Bone marrow (tissue), 2 donors: ENCODE measurements at places on chromosomes 5 and 9.

- DNase-seq = no peak
These were observed 69.8 kb downstream of the UBE2QL1 start for GRCh38 chr5:6518298-6519057.

- DNase-seq = no peak
These were observed 151.4 kb downstream of the LPAR1 start for GRCh38 chr9:110886832-110887231.

GRCh38 chr9:21684231-21684630, 118.2 kb upstream of the MTAP start:
- DNase-seq = no peak

- DNase-seq = no peak
These were observed 19.3 kb downstream of the SLC6A7 start for GRCh38 chr5:150209099-150209635.

DNA sequence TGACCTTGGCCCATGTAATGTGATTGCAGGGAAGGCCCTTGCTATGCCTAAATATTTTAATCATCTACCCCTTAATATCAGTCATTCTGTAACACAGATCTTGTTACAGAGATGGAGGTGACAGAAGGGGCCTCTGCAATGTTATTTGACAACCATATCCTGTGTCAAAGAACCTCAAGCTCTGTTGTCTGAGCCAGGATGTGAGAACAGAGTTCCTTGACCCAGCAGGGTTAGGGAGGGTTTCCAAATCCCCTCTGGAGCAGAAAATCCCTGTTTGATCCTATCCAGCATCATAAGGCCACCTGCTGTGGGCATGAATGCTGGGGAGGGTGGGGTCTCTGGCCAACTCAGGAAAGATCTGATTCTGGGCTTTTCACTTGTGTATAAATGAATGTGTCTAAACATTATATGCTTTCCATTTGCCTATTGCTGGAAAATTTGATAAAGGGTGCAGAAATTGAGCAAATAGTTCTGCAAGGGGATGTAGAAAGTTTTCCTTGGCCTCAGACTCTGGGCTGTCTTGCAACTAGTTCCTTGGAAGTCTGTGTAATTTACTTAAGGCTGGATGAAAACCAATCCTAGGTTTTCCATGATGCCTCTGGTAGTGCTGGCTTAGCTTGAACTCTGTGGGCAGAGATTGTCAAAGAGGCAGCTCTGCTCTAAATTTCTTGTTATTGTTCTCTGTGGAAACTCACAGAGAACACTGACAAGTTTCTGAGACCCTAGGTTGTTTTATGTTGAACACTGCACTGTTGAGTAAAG, 71.0 kb downstream of the PGM5 start:
- no peak for DNase-seq

DNA sequence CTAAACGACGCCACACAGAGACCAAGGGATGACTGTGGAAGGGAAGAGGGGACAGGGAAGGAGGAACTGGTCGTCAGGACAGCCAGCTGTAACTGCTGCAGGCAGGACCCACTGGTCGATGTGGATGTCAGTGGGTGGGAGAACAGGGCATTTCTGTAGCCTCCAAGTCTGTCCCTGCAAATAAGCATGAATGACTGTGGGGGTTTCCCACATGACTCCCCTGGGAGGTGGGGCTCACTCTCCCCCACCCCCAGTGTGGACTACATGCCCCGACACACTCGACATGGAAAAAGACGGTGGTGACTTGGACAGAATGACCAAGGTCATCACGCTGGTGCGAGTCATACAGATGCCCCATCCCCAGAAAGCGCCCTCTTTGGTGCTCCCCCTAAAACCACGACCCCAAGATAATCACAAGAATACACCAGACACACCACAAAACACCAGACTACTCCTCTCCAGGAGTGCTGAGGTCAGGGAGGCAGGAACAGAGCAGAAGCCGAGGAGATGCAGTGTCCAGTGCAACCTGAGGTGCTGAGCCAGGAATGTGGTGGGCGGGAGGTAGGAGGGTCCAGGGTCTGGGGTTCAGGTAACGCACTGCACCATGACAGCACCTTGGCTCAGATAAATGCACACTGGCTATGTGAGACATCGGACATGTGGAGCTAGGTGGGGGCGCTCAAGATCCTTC, 64.9 kb downstream of the SECISBP2 start:
- DNase-seq = no peak

DNA sequence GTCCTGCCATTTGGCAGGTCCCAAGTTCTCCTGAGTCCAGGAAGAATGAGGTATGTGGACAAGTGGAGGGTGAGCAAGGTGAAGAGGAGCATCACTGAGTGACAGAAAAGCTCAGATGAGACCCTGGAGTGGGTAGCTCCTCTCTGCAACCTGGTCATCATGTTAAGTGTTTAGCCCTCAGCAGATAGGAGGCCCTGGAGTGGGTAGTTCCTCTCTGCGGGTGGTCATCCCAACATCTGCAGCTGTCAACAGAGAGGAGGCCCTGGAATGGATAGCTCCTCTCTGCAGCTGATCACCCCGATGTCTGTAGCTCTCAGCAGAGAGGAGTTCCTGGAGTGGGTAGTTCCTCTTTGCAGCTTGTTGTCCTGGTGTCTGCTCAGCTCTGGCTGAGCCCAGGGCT, 48.4 kb downstream of the NDUFAF2 start:
- DNase-seq = no peak

GRCh38 chr5:141483902-141484301, 928 bp upstream of the PCDHGC4 start:
- no peak for DNase-seq

- no peak for DNase-seq
These were observed 50.9 kb downstream of the VCAN start for GRCh38 chr5:83522446-83522845.

DNA sequence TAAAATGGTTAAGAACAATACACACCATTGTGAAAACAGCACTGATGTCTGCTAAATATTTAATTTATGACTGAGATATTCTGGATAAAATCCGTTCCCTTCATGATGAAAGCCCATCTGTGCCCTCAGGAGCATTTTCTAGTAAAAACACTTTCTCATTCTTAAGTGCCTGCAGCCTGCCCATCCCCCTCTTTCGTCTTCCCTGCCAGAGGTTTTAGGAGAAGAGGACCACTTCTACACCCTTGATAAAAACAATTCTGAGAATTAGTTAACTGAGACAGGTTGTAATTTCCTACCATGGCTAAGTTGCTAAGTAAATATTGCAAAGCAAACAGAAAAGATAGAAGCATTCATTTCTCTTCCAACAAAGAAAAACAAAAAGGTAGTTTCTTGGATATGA, 272.6 kb downstream of the ATPSCKMT start:
- no peak for DNase-seq

- DNase-seq = no peak
These were observed 34.8 kb downstream of the ZNF462 start for GRCh38 chr9:106897751-106898150.

DNA sequence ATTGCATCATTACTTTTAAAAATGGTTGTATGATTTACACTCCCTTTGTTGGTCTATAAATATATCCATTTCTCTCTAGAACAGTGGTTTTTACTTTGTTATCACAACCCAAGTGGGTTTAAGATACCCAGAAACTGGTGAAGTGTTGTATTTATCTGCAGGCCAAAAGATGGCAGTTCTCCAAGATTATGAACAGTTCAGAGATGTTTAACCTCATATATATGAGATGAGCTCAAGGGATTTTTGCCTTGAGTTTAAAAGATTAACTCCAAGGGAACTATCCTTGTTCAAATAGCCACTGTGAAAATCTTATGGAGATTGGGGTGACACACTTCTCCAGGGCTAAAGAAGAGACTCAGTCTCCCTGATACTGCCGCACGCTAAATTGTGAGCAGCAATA, 572.6 kb downstream of the TLE4 start:
- DNase-seq = no peak

GRCh38 chr9:87644659-87645058, 81.3 kb upstream of the CTSL start:
- DNase-seq = no peak

- DNase-seq = no peak
These were observed 292.9 kb upstream of the PUM3 start for GRCh38 chr9:3136686-3137346.

GRCh38 chr9:124266826-124267201, 9.1 kb downstream of the NEK6 start:
- DNase-seq = no peak

GRCh38 chr5:66860199-66860975, 264.2 kb downstream of the MAST4 start:
- DNase-seq = no peak

DNA sequence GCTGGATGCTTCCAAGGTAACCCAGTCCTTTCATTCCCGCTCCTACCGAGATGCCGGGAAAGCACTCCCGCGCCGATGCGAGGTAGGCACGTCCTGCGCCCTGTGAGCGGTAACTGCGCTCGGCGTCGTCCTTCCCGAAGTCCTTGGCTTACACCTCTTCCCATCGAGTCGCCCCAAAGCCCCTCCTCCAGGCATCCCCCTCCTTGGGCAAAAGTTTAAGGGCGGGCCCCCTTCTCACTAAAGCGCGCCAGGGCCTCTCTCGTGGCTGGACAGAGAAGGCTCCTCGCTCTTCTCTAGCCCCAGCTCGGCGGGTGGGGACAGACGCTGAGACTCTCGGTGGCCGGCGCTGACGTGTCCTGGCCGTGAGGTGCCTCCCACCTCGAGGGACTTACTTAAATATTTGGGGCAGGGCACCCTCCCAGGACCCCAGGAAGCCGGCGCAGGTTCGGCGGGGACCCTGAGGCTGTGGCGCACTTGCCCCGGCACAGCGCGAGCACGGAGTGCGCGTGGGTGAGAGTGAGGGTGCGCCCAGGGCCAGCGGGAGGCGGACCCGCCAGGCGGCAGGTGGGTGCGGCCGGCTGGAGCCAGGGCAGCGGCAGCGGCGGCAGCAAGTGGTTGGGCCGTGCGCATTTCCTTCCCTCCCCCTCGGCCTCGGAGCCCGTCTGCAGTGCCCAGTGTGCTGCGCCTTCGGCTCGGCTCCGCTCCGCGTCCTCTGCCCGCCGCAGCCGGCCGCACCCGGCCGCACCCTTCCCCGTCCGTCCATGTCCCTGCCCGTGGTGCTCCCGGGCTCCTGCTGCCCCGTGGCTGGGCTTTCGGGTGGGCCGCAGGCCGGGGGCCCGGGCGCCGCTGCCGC, at the start of gene ENTREP1:
Gene ENTREP1, plus strand, starts transcription at position 667 of the 853 bp plus-strand sequence. Its CDS starts 95 bp downstream, at position 762.
- DNase-seq = no peak

GRCh38 chr9:76655121-76655541, 109.1 kb upstream of the PCA3 start:
- no peak for DNase-seq

GRCh38 chr5:86838083-86838482, 220.3 kb downstream of the COX7C start:
- DNase-seq = no peak

GRCh38 chr9:91282292-91282691, 79.4 kb downstream of the AUH start:
- DNase-seq = no peak

GRCh38 chr5:139711906-139712224, 63.7 kb downstream of the CXXC5 start:
- DNase-seq = no peak

GRCh38 chr5:154047324-154047723, 8.6 kb downstream of the MFAP3 start:
- no peak for DNase-seq

DNA sequence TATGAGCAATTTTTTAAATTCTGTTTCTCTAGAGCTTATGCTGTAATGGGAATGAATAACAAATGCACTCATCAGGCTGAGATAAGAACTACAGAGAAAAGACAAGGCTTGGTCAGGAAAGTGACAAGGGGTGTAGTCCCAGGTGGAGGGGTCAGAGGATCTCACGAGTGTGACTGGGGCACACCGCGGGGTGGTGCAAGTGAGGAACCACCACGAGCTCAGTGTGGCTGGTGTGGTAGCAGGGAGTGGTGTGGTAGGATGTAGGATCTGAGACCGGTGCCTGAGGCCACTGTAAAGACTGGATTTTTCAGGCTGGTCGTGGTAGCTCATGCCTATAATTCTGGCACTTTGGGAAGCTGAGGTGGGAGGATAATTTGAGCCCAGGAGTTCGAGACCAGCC, 9.0 kb downstream of the ANXA6 start:
- no peak for DNase-seq

GRCh38 chr9:81814794-81815464, 113.3 kb upstream of the SPATA31D4 start:
- DNase-seq = no peak
